ENCODE measurements at places on chromosomes 7 and 10. TPM values are rescaled to one million over a fixed set of nuclear protein-coding genes. Genes with fewer than 3 reads are reported as not detected.

STAMBPL1 gene
- total RNA-seq = 11.6 TPM

GRCh38 chr7:70782796-70783195 lies 349.1 kb upstream of the GALNT17 start:
- DNase-seq = no peak

DNA sequence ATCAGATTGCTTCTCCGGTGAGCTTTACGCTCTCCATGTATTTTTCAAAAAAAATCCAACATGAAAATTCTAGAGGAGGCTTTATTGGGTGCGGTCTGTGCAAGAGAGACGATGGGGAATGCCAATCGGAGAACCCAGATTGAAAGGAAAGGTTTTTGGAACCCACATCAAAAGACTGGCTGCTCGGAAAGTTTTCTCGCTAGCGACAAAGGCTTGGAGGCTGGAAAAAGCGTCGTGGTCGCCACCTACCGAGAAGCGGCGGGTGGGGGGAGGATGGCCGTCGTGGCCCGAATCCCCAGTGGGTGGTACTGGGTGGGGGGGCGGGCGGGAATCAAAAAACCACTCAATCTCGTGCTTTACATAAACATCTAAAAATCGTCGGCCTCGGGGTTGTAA lies 1.1 kb upstream of the GTF2I start:
- DNase-seq = peak; percentile 75

DNA sequence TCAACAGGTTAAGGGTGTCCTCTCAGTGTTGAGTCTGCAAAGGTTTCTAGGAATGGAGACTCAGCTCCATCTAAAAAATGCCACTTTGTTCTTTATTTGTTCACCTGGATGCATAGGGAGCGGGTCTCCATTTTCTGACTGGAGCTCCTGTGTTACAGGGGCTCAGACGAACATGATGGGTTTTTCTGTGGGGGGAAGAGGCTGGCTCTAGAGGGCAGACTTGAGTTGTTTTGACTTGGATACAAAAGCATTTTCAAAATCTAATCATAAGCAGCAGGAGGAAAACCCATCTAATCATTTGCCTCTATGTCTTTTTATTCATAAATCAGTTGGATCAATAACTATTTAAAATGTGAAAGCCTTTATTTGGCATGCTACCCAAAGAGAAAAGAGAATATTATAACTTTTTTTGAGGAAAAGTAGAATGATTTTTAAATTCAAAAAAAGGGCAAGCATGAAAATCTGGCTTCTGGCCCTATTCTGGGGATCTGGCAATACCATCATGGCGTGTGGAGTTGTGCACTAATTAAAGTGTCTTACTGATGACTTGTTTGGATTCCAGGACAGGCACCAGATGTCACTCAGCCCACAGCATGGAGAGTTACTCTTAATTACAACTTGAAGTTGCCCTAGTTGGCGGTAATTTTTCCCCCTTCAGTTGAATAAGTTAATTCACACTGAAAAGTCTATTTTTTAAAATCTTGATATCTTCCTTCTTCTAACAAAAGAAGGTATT lies 594.9 kb downstream of the REEP3 start:
- no peak for DNase-seq

CNTNAP2 gene
- 7.6 TPM for total RNA-seq

- peak; percentile 66 for DNase-seq
Observed at GRCh38 chr7:158076215-158076614, 511.4 kb downstream of the PTPRN2 start.

DNA sequence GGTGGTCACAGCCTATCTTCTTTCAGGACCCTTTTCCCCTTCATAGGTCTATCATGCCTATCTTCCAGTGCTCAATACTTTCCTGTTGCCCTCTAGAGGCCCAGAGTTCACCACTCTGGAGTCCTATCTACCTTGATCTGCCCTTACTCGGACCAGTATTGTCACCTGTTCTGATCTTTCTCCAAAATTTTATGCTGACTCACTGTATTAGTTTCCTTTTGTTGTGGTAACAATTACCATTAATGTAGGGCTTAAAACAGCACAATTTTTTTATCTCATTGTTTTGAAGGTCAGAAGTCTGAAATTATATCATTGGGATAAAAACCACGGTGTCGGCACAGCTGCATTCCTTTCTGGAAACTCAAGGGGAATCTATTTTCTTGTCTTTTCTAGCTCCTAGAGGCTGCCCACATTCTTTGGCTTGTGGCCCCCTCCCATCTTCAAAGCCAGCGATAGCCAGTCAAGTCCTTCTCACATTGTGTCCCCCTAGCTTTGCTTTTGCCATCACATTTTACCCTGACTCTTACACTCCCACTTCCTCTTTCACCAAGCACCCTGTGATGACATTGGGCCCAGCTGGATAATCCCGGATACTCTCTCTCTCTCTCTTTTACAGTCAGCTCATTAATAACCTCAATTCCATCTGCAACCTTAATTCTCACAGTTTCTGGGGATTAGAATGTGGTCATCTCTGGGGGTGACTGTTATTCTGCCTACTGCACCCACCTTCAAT lies 54.6 kb downstream of the TFAM start:
- DNase-seq = no peak

DNA sequence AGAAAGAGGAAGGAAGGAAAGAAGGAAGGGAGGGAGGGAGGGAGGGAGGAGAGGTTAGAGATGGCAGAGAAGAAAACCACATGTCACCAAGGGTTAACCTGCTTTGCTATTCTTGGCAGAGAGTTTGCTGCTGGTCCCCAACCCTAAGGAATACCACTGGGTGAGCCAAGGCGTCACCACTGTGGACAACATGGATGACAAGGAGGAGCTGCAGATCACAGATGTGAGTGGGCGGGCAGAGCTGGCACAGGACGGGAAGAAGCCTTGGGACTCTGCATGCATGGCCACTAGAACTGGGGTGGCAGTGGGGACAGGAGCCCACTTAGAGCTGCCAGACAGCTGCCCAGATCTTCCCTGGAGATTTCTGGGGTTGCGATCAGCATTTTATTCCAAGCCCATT lies 17.2 kb upstream of the MYH16 start:
- DNase-seq = no peak

POT1 gene
- total RNA-seq = 30.1 TPM

DNA sequence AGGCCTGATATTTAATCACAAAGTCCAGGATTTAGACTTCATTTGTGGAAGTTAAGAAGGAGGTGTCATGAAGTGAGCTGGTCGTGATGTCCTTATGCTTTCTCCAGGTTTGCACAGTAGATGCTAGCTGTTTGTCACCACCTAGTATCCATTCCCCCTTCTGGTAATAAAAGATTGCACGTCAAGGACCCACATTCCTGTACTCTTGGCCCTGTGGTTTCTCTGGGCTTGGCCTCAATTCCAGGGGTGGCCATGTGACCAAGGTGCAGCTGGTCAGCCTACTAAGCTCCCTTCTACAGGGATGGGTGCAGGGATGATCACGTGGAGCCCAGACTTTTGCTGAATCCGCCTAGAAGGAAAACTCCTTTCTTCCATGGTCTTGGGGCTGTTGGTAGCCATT lies 16.5 kb downstream of the NPS start:
- DNase-seq = no peak

SPDYE16 gene
- total RNA-seq = 0.36 TPM

BMI1 gene
- total RNA-seq = 73.1 TPM

GRCh38 chr10:77702166-77702565 lies 64.6 kb upstream of the KCNMA1 start:
- peak; percentile 87 for DNase-seq

DNA sequence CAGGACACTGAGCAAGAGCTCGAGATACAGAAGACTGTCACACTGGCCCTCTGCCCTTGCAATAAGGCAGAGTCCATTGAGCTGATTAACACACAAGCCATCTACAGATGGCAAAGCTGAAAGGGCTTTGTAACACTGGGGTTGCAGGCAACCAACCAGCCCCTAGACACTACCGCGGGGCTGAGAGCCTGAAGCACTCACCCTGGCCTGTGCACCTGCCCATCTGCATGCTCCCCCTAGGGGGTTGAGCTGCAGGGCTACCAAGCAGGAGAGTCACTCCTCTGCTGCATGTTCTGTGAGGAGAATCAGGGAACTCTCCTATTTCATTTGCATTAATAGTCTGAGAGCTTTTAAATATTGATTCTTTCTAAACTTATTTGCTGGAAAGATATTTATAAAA lies 128.1 kb upstream of the VIPR2 start:
- DNase-seq = no peak

LIPM gene
- total RNA-seq = not detected

GRCh38 chr10:79402951-79403350 lies 42.5 kb downstream of the ZCCHC24 start:
- DNase-seq = no peak

EPDR1 gene
- 99.3 TPM for total RNA-seq

MSMB gene
- total RNA-seq = not detected

DNA sequence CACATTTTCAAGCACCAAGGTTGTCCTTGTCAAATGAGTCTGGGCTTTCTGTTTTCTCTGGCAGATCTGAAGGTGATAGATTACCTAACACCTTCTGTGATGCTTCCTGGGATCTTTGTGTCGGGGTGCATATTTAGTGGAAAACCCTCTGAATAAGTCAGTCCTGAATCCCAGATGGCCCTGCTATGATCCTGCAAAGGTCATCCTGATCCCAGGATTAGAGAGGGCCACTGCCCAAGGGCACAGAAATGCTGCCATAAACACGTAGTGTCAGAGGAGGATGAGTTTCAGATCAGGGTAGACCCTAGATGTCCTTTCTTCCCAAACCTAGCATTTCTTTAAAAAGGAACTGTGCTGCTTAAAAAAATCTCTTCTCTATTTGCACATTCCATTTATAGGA lies 19.0 kb downstream of the AGR2 start:
- DNase-seq = no peak

ASAH2B gene
- total RNA-seq = 3.3 TPM

DNA sequence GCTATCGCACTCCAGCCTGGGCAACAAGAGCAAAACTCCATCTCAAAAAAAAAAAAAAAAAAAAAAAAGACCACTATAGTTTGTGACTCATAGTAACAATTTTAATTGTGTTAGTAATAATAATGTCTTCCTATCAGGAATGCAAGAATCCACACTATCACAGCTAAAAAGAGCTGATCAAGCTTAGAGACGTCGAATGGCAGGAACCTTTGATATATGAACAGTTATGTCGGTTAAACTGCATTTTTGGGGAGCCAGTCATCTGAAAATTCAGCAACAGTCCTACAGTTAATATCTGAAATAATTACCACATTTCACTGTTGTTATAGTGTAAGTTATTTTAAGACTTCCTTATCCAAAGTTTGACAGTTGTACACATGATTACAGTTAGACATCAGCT lies 8.8 kb downstream of the PHYH start:
- DNase-seq = no peak

GRCh38 chr7:92051655-92052054 lies 82.6 kb downstream of the CYP51A1 start:
- no peak for DNase-seq

- DNase-seq = no peak
Observed at GRCh38 chr10:14481752-14482151, 151.0 kb upstream of the FRMD4A start.

SEMA3C gene
- total RNA-seq = 421 TPM

DNA sequence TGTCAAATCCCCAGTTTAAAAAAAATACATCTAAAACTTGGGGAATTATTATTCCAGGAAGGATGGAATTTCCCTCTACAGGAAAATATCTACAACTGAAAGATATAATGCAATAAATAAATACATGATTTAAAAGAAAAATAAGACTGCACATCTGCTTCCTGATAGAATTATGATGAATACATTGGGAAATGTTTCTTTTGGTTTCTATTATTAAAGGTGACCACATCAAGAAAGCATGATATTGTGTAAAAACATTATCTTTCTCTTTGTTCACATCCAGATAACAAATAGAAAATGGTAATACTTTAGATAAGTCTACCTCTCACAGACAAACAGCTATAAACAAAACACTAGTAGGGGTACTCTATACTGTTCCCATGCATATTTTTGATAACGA lies 19.2 kb downstream of the SEMA3D start:
- no peak for DNase-seq

- DNase-seq = no peak
Observed at GRCh38 chr10:75176046-75176445, 34.5 kb upstream of the VDAC2 start.

GRM8 gene
- not detected for total RNA-seq

ADAM12 gene
- 361 TPM for total RNA-seq
